ENCODE measurements at places on chromosomes 11 and 22.
A peak's percentile ranks its signal among the peaks of the same experiment; 100 is the strongest.

DNA sequence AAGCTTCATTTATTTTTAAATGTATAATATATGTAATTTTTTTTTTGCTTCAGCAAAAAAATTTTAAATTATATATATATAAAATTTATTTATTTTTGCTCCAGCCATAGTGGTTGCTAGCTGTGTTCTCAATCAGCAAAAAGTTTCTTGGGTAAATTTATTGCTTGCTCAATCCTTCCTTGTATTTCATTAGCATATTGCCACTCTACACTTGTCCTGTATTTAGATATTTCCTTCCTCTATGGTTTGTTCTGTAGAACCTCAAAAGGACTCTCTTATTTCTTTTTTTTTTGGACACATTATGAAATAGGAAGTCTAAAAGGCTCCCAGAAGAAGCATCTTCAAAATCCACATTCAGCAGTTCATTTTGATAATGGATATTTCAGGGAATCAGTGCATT is 2.3 kb downstream of the PTPRJ start:
- DNase-seq = no peak

DNA sequence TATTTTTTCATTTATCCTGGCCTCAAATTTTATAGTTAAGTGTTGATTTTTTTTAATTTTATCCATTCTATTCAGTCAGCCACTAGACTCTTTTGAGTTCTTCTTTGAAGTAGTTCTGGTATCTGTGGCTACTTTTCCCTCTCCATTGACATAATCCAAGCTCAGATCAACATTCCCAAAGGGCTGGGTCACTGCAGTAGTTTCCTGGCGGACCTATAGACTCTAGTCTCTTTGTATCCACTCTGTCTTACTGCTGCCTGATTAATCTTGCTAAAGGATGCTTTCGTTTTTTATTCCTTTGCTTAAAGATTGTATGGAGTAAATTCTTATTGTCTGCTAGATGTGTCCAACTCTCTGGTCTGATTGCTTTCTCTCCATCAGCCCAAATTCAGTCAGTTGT is 87.6 kb downstream of the UVRAG start:
- DNase-seq = no peak

GRCh38 chr22:35346596-35347220 is 34.2 kb upstream of the HMOX1 start:
- no peak for DNase-seq

- no peak for DNase-seq
Observed at GRCh38 chr11:61777234-61778090, 14.9 kb downstream of the TMEM258 start.

DNA sequence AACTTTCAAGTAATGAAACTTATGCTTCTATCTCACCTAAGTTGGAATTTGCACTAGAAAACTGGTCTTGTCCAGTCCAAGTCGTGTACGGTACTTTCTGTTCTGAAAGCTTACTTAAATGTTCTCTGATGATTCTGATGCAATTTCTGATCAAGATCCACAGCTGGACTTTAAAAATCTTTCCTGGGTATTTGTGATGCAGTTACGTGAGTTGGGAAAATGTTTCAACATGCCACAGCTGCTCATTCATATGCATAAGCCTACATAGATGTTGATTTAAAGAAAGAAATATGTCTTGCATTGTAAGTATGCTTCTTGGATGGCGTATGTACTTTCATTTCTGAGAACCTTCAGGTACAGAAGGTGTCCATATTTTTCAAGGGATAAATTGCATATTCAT is 493.7 kb upstream of the CCDC90B start:
- no peak for DNase-seq

GRCh38 chr22:46393873-46394272 is 58.4 kb downstream of the TRMU start:
- DNase-seq = no peak

GRCh38 chr22:33350491-33350890 is 292.3 kb upstream of the SYN3 start:
- no peak for DNase-seq

DNA sequence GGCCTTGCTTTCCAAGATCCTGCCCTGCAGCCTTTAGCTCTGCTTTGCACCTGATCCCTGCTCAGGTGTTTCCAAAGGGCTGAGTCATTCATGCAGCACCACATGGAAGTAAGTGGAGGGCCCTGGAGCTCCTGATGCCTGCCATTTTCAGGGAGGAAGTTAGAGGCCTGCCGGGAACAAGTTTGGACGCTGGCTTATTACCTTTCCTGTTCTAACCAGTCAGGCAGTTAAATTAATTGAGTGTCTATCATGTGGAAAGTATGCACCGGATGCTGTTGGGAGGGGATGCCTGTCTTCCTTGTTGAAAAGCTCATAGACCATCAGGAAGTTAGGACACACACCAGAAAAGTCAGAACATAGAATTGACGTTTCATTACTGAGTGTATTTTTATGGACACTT is 73.7 kb upstream of the PLET1 start:
- no peak for DNase-seq

DNA sequence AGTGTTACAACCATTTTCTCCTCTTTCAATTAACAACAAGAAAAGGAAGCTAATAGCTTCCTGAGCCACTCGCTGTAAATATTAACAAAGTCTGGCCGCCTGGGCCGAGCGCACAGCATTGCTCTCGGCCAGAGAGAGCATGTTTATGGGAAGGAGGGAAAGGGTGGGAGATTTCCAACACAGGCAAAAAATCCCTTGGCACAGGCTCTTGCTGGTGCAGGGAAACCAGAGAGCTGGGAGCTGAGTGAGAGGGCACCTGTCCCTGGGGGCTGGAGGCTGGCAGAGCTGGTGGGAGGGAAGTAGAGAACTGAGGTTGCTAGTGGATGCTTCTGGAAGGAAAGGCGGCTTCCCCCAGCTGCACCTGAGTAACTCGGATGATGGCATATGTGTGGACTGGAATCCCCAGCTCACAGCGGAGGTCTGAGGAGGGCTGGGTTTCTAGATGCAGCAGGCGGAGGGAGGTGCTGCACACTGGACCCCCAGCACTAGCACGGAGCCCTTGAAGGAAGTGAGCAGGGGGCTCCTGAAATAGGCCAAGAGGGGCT is 59.6 kb downstream of the FLRT1 start:
- DNase-seq = no peak

- DNase-seq = no peak
Observed at GRCh38 chr22:34102633-34103032, 182.4 kb upstream of the LARGE1 start.

- peak; percentile 52 for DNase-seq
Observed at GRCh38 chr11:65663639-65664200, 1.0 kb upstream of the RELA start.

DNA sequence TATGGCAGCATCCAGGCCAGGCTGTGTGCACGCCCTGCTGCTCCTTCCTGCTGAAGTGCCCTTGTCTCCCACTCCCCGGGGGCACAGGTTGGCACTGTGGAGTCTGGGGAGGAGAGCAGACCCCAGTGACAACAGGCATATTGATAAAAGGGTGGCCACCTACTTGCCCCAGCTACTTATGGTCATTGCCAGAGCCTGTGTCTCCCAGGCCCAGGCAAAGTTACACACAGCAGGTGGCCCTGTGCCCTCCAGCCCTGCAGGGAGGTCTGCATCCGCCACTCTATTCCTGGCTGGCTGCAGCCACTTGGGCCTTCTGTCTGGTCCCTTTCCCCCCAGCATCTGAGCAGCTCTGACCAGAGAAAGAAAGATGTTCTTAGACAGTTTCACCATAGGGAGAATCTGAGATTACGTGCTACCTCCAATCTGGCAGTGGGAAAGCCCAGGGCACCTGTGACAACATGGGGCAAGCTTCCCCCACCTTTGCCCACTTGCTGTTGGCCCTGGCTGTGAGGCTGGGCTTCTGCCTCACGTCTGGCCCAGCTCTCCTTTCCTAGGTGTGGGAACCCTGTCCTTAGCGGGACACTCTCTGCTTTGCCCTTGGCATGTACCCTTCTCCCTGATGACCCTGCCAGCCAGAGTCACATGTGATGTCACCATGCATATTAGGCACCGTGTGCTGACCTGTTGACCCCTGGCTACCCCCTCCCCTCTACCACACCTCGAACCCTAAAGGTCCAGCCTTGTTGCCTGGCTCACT is 25.3 kb upstream of the CSNK2A3 start:
- DNase-seq = no peak

GRCh38 chr11:67732045-67732787 is 57.8 kb upstream of the ALDH3B2 start:
- DNase-seq = no peak

GRCh38 chr22:36177160-36177559 is 16.6 kb upstream of the APOL3 start:
- no peak for DNase-seq

GRCh38 chr11:106969644-106970355 is 48.5 kb downstream of the GUCY1A2 start:
- DNase-seq = no peak

GRCh38 chr22:23062616-23063538 is 7.4 kb upstream of the GNAZ start:
- no peak for DNase-seq

- peak; percentile 40 for DNase-seq
Observed at GRCh38 chr22:33083212-33083611, 25.0 kb upstream of the SYN3 start.

- no peak for DNase-seq
Observed at GRCh38 chr11:95065336-95065735, 1.4 kb upstream of the SRSF8 start.

DNA sequence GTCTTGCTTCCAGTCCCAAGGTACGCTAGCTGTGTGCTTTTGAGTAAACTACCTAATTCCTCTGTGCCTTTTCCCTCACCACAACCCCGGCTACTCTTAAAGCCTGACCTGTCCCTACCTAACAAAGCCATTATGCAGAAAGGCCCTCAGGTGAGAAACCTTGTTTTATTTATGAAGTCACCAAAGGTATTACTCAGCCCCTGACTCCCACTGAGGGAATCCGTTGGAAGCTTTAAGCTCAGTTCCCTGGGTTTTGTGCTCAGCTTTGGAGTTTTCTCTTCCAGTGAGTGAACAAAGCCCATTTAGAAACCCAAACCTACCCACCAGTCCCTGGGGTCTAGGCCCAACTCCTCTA is 90.9 kb downstream of the APIP start:
- DNase-seq = no peak

GRCh38 chr11:124493016-124493655 is 47.6 kb upstream of the OR8B8 start:
- DNase-seq = no peak

DNA sequence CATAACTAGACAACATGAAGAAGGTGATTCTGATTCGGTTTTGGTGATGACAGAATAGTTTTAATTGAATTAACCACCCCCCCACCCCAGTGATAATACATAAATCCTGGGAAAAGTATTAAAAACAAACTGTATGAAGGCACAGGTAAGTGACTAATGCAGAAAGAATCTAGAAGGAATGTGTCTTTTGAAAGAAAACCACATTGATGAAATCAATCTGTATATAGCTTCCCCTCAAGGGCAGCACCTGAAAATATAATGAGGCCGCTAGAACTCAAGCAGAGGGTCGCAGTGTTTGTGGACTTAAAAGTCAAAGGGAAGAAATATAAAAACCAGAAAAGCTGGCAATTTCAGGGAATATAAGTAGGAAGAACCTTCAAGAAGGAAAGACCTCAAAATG is 580.5 kb upstream of the CHORDC1 start:
- no peak for DNase-seq

DNA sequence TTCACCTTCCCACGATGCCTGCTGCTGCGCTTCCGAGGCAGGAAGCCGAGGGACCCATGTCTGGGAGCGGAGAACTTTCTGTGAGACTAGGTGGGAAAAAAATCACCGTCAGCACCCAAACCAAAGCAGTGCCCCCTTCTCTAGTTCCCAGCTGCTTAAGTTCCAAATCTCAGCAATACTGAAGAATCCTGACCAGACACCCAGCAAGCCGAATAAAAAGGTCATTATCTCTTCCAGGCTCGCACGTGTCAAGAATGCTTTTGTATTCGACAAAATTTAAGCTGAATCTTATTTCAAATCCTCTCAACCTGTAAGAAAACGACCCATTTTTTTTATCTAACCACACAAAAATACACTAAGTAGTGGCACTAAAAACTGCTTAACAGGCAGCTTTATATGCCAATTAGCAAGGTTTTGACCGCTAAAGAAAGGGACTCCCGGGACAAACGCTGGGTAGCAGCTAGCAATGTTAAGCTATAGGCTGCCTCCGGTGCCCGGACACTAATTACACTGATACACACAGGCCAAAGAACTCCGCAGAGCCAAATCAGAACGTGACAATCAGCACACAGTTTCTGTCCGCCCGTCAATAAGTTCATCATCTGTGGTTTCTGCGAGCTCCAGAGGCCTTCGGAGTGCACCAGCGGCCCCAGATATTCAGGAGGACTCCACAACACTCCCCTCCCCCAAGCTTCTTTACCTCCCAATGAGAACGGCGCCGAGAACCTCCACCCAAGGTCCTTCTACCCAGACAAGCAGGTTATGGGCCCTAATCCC is 728 bp downstream of the RPL3 start:
- DNase-seq = peak; percentile 54

- no peak for DNase-seq
Observed at GRCh38 chr11:35962369-35963138, 18.7 kb downstream of the LDLRAD3 start.

DNA sequence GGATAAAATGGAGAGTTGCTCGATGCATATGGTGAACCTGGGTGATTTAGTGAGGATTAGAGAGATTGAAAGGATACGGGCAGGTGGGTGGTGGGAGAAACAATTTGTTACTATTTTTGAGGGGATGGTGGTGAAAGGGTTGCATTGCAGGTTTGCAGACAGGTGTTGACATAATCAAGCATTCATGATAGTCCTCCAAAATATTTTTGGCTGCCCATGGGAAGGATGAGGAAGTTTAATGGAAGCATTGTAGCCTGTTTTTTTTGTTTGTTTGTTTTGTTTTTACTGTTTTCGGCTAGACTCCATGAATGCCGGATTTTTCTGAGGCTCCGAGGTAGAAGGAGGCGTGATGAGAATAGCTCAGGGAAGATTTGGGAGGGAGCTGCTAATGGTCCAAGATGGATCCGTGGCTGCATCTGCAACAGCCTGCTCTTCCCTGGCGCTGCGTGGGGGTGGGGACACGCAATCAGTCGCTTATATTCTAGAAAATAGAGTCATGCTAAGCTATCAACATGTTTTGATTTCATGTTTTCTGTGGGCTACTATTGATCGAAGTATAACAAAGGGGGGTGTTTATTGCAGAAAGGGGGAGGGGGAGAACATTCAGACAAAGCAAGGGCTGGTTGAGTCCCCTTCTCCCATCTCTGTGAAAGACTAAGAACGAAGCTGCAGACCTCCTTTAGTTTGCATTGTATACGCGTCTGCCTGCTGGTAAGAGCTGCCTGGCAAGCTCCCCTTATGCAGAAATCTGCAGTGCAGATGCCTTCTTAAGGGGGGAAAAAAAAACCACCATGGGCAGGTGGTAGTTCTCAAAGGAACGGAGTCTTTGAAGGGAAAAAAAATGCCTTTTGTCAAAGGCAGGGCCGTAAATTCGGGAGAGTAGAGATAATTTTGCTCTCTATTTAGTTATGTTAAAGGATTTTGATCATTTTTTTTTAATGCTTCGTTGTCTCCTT is 1.0 kb downstream of the RTN3 start:
- peak; percentile 77 for DNase-seq

GRCh38 chr22:37951305-37951704 is 2.1 kb downstream of the C22orf23 start:
- DNase-seq = no peak

- DNase-seq = no peak
Observed at GRCh38 chr22:21450320-21450831, 16.8 kb upstream of the TMEM191C start.

GRCh38 chr11:57638005-57638781 is 11.5 kb downstream of the YPEL4 start:
- DNase-seq = no peak
